ENCODE measurements at places on chromosomes 7 and 10. TPM values are rescaled to one million over a fixed set of nuclear protein-coding genes. Genes with fewer than 3 reads are reported as not detected.

The OPALIN gene
- not detected for total RNA-seq

The STK32C gene
- total RNA-seq: 4.8 TPM

The TMEM270 gene
- not detected for total RNA-seq

The STEAP1B gene
- 3.2 TPM for total RNA-seq

DNA sequence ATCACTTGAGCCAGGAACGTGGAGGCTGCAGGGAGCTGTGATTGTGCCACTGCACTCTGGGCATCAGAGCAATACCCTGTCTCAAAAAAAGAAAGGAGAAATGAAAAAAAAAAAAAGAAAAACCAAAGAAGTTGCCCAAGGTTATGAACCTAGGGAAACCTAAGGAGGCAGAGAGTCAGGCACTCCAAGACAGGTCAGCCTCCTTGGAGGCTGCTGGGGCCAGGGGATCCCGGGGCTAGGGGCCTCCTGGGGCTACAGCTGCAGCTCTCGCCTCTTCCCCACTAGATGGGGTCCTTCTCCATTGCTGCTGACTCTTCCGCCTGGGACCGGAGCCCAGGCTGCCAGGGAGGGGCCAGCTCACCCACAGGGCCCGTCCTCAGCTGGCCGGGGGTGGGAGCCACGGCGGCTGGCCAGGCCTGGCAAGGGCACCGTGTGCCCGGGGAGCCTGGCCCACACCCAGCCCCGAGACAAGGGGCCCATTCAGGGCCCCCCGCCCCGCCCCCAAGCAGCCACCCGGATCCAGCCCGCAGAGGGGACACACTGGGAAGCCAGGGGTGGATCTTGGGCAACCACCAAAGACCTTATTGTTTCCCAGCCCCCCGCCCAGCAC lies 1.7 kb upstream of the SPACDR start:
- DNase-seq: no peak

DNA sequence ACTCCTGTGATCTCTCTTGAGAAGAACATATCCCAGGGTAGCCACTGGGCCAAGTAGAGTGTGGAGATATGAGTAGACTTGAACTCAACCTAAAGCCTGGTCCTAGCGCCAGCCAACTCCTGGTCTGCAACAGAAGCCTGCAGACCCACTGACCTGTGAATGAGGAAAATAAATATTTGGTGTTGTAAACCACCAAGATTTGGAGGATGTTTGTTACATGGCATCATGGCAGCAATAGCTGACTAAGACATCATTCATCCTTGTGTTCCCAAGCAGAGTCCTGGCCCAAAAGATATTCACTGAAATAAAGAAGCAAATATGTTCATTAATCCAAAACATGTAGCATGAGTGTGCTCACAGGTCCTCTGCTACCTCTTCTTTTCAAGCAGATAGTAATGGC lies 26.0 kb upstream of the CHST3 start:
- no peak for DNase-seq

GRCh38 chr7:132176719-132177118 lies 399.6 kb downstream of the PLXNA4 start:
- DNase-seq: no peak

The PIP gene
- not detected for total RNA-seq
